ENCODE measurements at places on chromosomes 7 and 10.

GRCh38 chr10:89302625-89303024 is 779 bp downstream of the IFIT2 start:
- no peak for DNase-seq

- no peak for DNase-seq
These were observed 63.6 kb upstream of the TRIM24 start for GRCh38 chr7:138396251-138397070.

DNA sequence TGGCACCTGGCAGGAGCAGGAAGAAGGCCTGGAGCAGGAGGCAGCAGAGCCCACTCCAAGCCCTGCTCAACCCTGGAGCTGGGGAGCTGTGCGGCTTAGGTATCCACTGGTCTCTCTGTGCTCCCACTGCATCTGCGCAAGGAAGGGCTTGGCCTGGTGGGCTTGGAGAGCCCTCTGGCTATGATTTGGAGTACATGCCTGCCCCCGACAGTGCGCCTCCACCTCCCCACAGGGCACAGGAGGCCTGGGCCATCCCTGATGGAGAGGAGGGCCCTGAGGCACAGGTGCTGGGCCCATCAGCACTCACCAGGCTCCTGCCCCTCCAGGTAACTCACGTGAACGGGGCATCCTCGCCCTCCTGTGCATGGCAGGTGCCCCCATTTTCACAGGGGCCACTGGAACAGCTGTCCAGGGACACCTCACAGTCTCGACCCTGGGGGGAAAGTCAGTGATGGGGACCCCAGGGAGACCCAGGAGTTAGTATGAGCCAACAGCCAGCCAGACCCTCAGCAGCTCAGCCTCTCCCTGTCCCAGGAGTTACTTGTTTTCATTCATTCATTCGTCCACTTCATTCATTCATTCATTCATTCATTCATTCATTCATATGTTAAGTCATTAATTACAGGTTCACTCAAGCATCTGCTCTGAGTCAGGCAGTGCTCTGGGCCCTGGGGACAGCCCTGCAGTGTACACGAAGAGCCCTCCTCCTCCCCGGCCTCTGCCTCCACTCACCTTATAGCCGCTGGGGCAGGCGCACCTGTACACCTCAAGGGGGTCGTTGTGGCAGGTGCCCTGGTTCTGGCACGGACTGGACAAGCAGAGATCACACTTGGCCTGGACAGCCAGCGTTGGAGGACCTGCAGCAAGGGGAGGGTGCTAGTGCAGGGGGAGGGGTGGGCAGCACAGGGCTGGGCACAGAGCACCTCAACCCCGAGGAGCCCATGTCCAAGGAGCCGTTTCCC is 167.2 kb downstream of the SLIT1 start:
- no peak for DNase-seq

- DNase-seq: no peak
These were observed 11.0 kb upstream of the GDF10 start for GRCh38 chr10:47288916-47289495.

DNA sequence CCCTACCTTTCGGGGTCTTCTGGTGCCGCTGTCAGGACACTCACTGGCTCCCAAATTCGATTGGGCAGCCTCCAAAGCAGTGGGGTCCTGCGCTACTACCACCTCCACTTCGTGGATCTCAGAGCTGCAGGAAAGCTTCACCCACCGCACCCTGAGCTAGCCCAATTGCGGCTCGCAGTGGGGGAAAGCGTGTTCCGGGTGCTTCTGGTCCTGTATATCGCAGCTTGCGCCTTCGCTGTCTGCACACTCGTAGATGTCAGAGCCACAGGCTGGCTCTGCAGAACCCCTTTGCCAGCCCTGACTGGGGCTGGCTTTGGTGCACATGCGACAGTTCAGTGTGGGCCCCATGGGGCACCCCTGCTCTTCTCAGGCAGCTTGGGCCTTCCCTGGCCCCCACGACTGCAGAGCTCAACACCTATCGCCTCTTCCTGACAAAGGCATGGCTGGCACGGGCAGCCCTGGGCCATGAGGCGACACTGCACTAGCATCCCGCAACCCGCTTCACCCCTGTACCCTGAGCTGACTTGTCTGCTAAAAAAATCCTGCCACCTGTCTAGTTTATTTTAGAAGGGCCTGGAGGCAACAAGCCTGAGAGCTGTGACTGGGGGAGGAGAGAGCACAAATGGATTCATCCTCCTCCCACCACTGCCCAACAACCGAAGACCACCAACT is 78.7 kb upstream of the ABI1 start:
- DNase-seq: no peak
